ENCODE measurements at places on chromosomes 7 and 10.
A peak's percentile ranks its signal among the peaks of the same experiment; 100 is the strongest.

- no peak for DNase-seq
Observed at GRCh38 chr10:103671126-103671895, 177.8 kb downstream of the NEURL1 start.

- peak; percentile 67 for DNase-seq
Observed at GRCh38 chr7:138752518-138753149, 45.2 kb upstream of the TMEM213 start.

- no peak for DNase-seq
Observed at GRCh38 chr10:49050906-49051305, 64.4 kb downstream of the VSTM4 start.

GRCh38 chr10:119494236-119495020 lies 48.1 kb downstream of the RGS10 start:
- no peak for DNase-seq

DNA sequence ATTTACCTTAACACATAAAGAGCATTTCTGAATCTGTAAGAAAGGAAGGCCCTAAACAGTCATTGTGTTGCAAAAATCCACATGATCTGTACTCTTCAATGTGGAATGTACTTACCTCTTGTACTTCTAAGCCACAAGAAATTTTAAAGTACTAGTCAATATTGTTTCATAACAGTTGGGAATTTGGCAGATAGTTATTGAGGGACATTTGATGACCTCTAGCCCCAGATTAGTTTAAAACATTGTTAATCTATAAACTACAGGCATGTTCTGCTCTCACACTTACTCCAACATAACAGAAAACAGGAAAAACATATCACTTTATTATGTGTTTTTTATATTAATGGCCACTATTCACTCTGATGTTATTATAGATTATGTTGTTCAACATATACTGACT lies 985.7 kb upstream of the LRRTM3 start:
- DNase-seq = no peak

- no peak for DNase-seq
Observed at GRCh38 chr10:87866412-87866974, 3.1 kb downstream of the PTEN start.

DNA sequence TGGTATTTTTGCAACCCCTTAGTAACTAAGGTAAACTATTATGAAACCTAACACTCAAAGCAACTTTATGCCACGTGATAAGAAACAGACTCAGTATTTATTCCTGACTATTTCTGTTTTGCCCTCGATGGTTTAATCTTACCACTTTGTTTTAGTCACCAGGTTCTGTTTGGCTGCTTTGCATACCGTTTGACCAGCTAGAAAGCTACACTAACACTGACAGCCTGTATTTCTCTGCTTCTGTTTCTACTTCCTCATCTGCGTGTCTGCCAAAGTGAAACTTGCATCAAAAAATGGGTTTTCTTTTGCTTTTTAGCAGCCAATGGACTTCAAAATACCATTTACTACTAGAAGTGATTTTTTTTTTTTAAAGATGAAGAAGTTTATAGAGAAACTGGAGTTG lies 802.5 kb downstream of the GRM8 start:
- DNase-seq = no peak

DNA sequence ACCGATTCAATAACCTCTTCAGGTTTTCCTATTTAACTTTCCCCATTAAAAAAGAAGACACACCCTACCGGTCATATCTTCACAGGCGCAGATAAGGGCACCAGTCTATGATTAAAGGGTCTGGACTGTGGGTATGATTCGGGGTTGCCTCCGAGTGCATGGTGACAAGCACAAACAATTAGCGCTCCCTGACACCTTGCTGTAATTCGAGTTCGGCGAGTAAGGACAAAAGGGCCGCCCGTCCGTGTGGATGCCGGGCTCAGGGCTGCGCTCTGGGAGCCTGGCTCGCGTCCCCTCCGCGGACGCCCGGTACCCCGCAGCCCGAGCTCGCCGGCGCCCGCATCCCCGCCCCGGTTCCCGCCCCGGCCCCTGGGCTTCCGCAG lies 111.9 kb upstream of the RHEB start:
- no peak for DNase-seq

- DNase-seq = no peak
Observed at GRCh38 chr10:33248638-33249037, 85.8 kb downstream of the NRP1 start.

GRCh38 chr7:134636008-134636449 lies 10.6 kb upstream of the BPGM start:
- no peak for DNase-seq

- no peak for DNase-seq
Observed at GRCh38 chr10:128572696-128573095, 446.5 kb upstream of the MKI67 start.

DNA sequence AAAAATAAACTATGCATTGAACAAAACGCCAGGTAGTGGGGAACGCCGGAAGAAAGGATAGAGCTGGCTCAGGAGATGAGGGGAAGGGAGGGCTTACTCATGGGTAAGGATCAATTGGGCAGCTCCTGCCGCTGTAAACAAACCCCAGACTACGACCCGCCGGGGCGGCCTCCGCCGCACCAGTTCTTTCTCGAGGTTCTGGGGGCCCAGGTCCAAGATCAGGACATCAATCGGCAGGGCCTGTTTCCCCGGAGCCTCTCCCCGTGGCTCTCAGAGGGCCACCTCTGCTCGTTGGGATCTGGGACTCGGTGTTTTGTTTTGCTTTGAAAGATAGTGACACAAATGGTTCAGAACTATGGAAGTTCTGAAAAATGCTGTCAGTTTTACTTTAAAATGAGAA lies 140.4 kb downstream of the ELFN1 start:
- no peak for DNase-seq

GRCh38 chr7:43385856-43386255 lies 197.1 kb upstream of the STK17A start:
- DNase-seq = no peak

- DNase-seq = no peak
Observed at GRCh38 chr10:19745672-19746071, 70.6 kb upstream of the PLXDC2 start.

All from stimulated activated CD8-positive, alpha-beta memory T cell treated with anti-CD3 and anti-CD28 coated beads, Interleukin-7, amount 100 ng/mL, for 24 hours (primary cell).